GM13977 (cell line): ENCODE measurements at places on chromosomes 7 and 10.
A peak's percentile ranks its signal among the peaks of the same experiment; 100 is the strongest.

DNA sequence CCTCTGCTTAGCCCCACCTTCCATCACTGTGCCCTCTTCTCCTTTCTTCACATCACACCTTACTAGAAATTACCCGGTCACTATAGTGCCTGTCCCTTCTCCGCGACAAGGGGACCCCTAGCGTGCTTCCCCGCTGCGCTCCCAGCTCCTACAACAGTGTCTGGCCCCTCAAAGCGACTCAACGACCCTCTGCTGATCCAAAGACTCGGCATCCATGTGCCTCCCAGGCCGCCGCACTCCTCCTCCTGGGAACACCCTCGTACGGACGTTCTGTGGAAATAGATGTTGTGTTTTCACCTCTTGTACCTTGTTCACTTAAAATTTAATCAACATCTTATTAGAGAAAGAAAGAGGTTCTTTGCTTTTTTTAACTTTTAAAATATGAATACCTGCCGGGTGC lies 463.5 kb downstream of the DNAJB6 start:
- no peak for DNase-seq

- DNase-seq, result no peak
These were observed 64.3 kb downstream of the CUBN start for GRCh38 chr10:17065273-17065672.

- no peak for DNase-seq
These were observed 161.0 kb downstream of the SEM1 start for GRCh38 chr7:96548664-96549063.

DNA sequence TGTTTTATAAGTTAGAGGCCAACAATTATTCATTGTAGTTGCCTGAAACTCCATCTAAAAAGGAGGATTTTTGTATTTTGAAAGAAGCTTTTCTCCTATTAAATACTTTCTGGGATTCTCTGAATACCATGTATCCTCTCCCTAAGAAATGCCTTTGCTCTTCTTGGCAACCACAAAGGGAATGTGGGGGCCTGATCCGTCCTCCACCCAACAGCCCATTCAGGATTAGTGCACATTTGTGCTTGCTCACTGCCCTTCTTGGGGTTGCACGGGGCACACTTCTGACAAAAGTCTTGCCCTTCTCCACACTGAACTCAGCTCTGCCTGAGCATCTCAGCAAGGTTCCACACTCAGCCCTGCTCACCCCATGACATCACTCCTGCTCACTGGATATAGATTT lies 194.2 kb downstream of the SLC25A13 start:
- DNase-seq, result no peak

- DNase-seq, result peak; percentile 75
These were observed 8.4 kb upstream of the LFNG start for GRCh38 chr7:2510909-2511768.
